ENCODE measurements at places on chromosomes 7 and 10. TPM values are rescaled to one million over a fixed set of nuclear protein-coding genes. Genes with fewer than 3 reads are reported as not detected.

DNA sequence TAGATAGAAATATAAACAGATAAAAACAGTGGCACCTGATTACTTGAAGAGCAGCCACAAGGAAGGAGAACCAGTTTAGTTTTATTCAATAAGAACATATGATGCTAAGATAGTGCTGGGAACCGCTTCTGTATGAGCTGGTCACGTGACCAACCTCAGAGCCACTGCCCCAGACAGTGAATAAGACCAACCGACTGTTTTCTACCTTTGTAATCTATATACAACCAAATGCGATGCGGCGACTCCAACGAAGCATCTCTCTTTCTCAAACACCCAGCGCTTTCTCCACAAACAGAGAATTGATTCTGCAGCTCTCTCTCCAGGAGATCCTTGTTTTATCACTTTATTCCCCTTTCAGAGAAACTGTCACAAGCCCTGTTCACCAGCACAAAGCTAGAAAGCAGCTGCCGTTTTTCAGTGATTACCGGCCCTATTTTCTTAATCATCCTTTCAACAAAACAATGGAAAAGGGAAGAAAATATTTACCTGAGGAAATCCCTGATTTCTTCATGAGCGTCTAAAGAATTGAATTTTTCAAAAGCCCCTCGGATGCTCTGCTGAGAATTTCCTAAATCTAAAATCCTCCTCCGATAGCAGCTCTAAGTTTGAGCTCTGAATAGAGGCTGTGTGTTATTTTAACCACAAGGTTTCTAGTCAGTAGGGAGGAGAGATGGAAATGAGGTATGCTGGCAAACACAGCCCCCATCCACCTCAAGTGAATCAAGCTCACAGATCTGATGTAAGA is 55.7 kb upstream of the JCAD start:
- DNase-seq: no peak

GRCh38 chr7:121860953-121861352 is 12.0 kb upstream of the PTPRZ1 start:
- DNase-seq: no peak

The SAP25 gene
- 0.29 TPM for total RNA-seq

The COBL gene
- total RNA-seq: not detected

DNA sequence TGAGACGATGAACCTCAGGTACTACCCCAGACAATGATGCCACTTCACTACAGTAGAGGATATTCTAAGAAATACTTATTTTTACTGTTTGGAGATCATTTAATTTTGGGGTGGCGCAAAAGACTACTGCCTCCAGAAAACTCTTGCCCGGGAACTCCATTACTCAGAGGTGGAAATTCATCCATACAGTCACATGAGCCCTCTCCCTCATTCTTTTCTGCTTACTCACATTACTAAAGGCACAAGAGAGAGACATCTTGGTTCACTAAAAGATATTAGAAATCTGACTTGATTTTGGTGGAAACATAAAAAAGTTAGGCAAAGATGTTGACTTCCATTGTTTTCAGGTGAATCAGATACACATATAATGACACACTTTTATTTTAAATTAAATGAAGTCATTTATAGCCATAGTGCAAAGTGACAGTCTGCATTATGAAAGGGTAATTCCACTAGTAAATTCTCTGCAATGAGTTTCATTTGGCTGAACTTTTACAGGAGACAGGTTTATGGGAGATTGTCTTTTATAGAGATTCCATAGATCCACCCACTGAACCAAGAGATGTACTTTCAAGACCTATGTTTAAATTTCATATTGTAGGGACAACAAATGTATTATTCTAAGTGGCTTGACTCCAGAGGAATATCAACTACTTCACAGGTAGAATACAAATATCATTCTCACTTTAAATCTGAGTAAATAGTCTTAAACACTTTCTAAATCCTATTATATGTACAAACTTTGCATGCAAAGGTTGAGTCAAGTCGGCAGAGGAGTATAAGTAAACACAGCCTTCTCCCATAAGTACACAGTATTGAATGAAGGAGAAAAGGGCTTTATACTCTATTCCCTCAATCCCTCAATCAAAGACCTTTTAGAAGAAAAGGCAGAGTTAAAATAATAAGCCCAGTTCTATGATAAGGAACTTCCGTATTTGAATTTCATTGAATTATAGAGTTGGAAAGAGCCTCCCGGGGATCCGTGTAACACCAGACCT is 18.8 kb downstream of the NEBL start:
- DNase-seq: no peak

The UTF1 gene
- total RNA-seq: not detected

The RELN gene
- 8.1 TPM for total RNA-seq

DNA sequence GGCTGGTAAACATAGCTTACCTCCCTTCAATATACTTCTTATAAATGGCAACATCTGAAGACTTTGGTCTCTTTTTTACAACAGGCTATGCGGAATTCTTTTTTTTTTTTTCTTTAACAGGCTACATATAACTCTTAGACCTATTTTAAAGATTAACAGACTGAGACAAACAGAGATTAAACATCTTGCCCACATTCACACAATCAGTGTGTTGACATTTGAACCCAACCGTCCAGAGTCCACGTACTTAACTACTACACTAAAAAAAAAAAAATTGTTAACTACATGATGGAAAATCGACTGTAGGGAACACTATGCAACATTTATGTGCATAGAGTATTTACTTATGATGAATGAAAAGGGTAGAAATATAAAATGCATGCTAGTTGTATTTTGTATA is 298.5 kb downstream of the ELMO1 start:
- no peak for DNase-seq

The GNG11 gene
- 302 TPM for total RNA-seq

The CLRN3 gene
- not detected for total RNA-seq

The LRRC4 gene
- total RNA-seq: 1.3 TPM

The AFAP1L2 gene
- total RNA-seq: 3.4 TPM

DNA sequence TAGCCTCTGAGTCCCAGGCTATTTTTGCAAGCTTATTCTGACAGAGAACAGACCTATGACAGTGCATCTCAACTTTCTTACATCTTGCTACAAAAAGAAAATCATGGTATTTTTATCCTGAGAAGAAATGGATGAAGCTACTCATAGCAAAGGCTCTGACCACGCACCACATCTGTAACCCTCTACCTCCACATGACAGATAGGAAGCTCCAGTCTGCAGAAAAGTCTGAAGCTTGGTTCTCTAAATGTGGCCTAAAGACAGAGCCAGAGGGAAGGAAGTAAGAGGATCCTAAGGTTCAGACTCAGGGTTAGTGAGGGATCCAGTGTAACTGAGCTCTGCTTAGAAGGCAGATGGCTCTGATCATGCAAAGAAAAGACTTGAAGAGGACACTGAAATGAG is 58.4 kb upstream of the ABCB5 start:
- DNase-seq: no peak

GRCh38 chr7:24709585-24710360 is 47.5 kb downstream of the GSDME start:
- no peak for DNase-seq

DNA sequence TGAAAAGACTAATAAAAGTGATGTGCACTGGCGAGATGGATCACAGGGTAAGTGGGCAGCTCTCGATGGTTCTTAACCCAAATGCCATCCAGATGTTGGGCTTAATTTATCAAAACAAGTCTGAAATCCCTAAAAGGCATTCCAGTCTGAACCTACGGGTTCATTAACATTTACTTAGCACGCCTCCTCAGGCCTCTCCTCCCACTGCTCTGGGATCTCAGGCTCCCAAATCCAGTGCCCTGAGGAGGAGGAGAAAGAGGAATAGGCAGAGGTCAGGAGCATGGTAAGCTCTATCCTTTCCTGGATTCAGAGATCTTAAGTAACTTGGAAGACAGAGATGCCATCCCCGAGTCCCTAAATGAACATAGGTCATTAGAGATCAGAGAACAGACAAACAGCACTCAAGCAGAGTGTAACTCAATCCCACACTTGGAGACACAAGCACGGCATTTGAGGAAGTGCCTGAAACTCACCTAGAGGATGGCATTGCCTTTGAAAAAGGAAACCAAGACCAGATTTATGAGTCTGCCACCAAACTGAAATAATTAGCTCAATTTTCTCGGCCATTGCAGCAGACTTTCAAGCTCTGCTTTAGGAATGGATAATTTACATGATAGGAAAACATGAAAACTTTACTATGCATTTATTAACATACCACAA is 140.9 kb downstream of the CXCL12 start:
- DNase-seq: no peak

DNA sequence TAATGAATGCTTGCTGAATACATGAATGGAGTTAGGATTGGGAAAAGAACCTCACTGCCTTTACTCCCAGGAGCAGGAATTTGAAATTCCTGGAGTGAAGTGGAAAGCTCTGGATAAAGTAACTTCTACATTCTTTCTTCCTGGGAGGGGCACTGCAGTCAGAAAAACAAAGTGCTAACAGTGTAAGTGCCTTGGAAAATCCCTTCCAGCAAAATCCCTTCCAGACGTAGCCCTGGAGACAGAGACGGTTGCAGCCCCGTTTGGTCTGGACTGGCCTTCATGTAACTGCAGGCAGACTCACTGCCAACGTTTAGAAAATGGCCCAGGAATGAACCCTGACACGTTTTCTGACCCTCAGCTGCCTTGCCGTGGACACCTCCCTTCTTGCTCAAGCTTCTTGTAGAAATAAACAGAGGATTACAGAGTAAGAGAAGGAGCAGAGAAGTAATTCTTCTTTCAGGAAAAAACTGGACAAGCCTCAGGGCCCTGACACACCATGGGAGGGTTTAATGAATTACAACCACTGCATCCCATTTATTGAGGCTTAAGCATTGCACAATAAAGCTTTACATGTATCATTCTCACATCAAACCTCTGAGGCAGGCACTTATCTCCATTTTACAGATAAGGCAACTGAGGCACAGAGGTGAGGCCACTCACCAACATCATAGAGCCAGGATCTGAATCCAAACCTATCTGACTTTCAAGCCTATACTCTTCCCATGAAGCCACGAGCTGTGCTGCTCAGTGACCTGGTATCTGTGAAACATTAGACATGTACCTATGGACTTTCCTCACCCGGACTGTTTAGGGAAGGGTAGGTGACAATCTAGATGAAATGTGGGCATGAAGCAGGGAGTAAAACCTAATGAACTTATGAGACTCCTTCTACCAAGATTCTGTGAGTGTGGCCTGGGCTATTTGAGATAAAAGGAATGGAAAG is 7.8 kb downstream of the ITPRIP start:
- DNase-seq: no peak

The HMX2 gene
- total RNA-seq: not detected

- no peak for DNase-seq
These were observed 213.0 kb upstream of the PLXNA4 start for GRCh38 chr7:132789281-132789680.

- DNase-seq: no peak
These were observed 206.6 kb upstream of the SH2B2 start for GRCh38 chr7:102080019-102080433.

The BHLHA15 gene
- total RNA-seq: 0.68 TPM

GRCh38 chr7:116708861-116709260 is 36.9 kb downstream of the MET start:
- DNase-seq: no peak

- DNase-seq: no peak
These were observed 115.7 kb downstream of the KIAA1217 start for GRCh38 chr10:24324651-24325050.

The YKT6 gene
- total RNA-seq: 102 TPM

GRCh38 chr7:109449760-109450159 is 880.1 kb downstream of the DNAJB9 start:
- no peak for DNase-seq

GRCh38 chr10:75815066-75815465 is 383.6 kb downstream of the LRMDA start:
- no peak for DNase-seq

GRCh38 chr10:7340179-7340874 is 70.5 kb downstream of the SFMBT2 start:
- no peak for DNase-seq

GRCh38 chr10:131767716-131768115 is 133.1 kb upstream of the PPP2R2D start:
- no peak for DNase-seq

DNA sequence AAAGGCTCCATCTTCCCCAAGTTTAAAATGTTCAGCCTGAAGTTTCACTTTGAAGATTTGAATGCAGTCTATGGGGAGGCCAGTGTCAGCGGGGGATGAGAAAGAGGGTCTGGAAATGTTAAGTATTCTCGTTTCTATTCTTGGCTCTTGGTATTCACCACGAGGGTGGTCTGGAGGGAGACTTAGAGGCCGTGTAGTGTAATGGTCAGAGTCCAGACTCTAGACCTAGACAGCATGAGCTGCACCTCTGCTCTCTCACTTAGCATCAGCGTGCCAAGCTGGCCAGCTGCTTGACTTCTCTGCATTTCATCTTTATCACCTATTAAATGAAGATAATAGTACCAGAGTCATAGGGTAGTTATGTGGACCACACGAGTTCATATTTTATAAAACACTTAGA is 57.9 kb downstream of the MKX start:
- no peak for DNase-seq

The EVX1 gene
- not detected for total RNA-seq

The OR6B1 gene
- not detected for total RNA-seq

- no peak for DNase-seq
These were observed 100.0 kb downstream of the MTERF1 start for GRCh38 chr7:91780521-91780920.

DNA sequence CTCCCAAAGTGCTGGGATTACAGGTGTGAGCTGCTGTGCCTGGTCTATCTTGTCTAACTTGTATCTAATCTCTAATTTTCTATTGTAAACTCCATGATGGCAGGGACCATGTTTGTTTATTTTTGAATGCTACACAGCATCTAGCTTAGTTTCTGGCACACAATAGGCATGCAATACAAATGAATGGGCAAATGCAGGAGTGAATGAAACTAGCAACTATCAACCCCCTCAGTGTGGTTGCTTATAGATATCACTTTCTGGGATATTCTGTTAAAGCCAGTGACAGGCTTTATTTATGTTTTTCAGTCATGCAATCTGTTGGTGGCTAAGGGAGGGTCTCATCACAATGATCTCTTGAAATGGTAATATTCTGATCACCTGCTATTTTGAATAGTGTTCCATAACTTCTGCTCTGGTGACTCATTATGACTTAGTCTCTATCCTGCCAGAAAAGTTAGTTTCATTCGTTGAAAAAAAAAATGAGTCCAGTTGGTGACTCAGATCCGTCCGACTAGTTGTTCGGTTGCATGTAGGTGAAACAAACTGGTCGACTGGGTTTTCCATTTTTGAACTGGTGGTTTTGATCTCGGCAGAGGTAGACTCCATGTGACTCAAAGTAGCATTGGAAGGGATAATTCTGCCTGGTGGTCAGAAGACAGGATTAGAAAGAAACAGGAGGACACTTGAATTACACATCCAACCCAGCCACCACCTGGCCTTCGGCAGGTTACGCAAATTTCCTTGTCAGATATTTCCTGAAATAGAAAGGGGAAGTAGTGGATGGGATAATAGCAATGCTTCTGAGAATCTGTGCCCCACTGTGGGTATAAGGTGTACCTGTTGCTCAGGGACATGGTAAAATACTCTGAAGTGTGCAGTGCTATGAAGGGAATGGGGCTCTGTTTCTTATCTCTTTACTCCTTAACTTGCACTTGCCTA is 76.8 kb downstream of the GATA3 start:
- no peak for DNase-seq
